Stimulated activated CD4-positive, alpha-beta T cell treated with anti-CD3 and anti-CD28 coated beads, TNF-alpha, amount 100 ng/mL, for 1 hour (primary cell): ENCODE measurements at places on chromosomes 1 and 21.

DNA sequence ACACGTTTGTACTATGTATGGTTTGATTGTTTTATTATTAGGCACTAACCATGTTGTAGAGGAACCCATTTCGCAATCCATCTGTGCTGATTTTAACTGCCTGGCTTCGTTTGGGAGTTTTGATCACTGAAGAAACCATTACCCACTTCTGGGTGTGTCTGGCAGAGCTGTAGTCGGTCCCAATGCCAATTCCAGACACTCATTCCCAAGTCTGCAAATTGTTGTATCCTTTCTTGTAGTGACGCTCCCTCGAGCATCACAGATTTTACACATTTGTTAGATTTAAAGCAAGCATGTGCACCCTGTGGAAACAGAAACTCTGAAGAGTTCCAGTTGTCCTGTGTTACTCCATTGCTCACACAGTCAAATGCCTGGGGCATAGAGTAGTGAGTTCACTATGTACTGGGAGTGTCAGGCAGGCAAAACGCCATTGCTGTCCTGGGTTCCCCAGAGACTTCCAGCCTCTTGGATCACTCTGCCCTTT lies 31.0 kb upstream of the EFCAB14 start:
- no peak for DNase-seq

DNA sequence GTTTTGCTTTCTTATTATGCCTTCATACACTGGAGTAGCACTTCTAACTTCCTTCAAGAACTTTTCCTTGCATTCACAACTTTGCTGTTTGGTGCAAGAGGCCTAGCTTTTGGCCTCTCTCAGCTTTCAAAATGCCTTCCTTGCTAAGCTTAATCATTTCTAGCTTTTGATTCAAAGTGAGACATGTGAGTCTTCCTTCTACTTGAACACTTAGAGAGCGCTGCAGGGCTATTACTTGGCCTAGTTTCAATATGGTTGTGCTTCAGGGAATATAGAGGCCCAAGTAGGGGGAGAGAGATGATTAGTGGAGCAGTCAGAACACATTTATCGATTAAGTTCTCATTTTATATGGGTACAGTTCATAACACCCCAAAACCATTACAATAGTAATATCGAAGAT lies 12.4 kb downstream of the ANGEL2 start:
- DNase-seq = no peak

DNA sequence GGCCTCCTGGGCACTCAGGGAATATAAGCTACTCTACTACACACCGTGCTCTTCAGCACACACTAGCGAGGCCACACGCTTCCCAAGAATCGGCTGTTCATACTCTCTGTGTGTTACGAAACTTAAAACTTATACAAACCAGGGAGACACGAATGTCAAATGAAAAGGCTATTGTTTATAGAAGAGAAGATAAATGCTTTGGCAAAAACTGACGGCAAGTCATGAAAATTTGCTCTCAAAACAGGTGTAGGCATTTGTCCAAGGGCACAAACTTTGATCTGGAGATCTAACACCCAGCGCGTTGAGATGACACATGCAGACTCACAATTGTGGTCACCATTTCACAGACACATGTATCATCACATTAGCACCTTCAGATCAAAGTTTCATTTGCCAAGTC lies 46.1 kb downstream of the USP48 start:
- DNase-seq = no peak

GRCh38 chr1:28062806-28063205 lies 25.6 kb downstream of the EYA3 start:
- no peak for DNase-seq

DNA sequence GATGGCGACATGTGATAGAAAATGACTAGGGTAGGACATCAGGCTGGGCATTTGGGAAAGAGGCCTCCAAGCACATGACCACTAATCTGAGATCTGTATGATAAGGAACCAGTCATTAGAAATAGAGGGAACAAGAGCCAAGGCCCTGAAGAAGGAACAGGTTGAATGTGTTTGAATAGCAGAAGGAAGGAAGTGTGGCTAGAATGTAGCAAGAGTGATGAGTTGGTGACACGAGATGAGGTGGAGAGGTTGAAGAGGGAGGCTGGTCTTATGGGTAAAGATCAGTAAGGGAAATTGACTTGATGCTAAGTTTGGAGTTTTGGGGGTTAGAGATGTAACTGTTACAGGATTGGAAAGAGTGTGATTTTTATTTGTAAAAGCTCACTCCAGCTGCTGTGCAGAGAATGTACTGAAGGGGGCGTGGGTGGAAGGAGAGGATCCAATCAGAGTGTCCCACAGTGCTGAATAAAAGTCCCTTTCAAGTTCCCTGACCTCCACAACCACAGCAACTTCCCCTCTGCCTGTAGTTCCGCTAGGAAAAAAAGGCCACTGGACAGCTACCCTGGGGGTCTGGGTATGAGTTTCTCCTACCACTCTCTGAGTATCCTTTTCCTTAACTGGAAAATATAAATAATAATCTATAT lies 295.0 kb downstream of the OMA1 start:
- no peak for DNase-seq

GRCh38 chr1:115114308-115114707 lies 25.0 kb upstream of the TSPAN2 start:
- no peak for DNase-seq

DNA sequence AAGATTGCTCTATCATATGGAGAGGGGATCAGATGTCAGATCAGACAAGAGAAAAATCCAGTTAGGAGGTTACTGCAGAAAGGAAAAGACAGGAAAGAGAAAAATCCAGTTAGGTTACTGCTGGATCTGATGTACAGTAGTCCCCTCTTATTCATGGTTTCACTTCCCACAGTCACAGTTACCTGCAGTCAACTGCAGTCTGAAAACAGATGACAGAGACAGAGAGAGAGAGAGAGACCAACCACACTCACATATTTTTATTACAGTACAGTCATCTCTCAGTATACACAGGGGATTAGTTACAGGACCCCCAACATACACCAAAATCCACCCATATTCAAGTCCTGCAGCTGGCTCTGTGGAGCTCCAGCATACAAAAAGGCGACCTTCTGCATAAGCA lies 29.3 kb downstream of the NUP133 start:
- no peak for DNase-seq

GRCh38 chr21:29235714-29236197 lies 63.0 kb upstream of the BACH1 start:
- no peak for DNase-seq

- DNase-seq = no peak
These were observed 73.0 kb downstream of the GBP6 start for GRCh38 chr1:89436856-89437255.

GRCh38 chr1:15584489-15585363 lies at the start of gene AGMAT:
TSS of gene AGMAT (minus strand) at chr1:15585051. CDS start at chr1:15584967, 84 bp downstream.
- peak; percentile 7 for DNase-seq

- DNase-seq = no peak
These were observed 1.0 kb downstream of the ZBTB17 start for GRCh38 chr1:15974855-15975254.

DNA sequence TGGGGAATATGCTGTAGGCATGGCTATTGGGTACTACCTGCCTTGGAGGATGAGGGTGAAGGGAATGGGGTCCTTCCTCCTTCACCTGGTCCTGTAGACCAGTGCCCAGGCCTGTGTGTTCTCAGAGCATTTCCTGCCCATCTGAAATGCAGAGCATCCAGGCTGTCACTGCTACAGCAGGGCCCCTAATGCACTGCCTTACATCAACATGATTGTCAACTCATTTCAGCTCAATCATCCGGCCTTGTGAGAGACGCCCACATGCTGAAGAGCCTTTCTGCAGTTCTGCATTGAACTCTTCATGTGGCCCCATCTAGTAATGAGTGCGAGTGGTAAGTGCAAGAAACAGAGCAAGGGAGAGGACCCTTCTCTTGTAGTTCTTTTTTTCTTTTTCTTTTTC lies 39.8 kb upstream of the SRP9 start:
- DNase-seq = no peak

DNA sequence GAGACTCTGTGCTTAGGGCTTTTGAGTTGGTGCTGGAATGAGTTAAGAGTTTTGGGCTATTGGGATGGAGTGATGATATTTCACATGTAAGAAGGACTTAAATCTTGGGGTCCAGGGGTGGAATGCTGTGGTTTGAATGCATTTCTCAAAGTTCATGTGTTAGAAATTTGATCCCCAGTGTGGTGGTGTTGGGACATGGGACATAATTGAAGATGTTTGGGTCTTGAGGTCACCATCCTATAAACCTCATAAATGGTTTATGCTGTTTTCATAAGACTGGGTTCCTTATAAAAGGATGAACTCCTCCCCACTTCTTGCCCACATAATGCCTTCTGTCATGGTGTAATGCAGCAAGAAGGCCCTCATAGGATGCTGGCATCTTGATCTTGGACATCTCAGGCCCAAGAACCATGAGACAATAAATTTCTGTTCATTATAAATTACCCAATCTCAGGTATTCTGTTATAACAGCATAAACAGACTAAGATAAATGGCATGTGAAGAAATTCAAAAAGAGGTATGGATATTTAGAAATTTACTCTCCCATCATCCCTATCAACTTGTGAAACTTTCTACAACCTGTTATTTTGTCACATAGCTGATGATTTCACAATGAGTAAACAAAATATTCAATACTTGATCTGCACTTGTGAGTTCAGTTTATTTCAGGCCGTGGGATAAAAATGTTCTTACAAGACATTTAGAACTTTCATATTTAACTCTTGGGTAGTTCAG lies 48.0 kb upstream of the NEK7 start:
- no peak for DNase-seq

GRCh38 chr1:151043163-151043562 lies 4.4 kb upstream of the C1orf56 start:
- no peak for DNase-seq

DNA sequence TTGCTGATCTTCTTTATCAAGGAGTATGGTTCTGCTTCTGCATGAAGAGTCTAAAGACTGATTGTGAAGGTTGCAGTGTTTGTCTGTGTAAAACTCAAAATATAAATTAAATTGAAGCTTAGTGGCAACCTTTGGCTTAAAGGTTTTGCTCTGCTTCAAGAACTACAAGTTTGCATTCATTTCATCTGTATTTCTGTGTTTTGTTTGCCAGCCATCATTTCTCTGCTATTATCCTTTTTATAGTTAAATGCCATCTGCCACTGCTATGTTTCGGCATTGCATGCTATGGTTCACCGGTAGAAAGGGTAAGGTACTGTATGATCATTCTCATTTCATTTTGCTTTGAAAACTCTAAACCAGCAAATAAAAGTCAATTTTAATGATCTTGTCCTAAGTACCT lies 52.9 kb downstream of the OSBPL9 start:
- DNase-seq = no peak

- no peak for DNase-seq
These were observed 647 bp downstream of the DESI2 start for GRCh38 chr1:244653439-244654107.

DNA sequence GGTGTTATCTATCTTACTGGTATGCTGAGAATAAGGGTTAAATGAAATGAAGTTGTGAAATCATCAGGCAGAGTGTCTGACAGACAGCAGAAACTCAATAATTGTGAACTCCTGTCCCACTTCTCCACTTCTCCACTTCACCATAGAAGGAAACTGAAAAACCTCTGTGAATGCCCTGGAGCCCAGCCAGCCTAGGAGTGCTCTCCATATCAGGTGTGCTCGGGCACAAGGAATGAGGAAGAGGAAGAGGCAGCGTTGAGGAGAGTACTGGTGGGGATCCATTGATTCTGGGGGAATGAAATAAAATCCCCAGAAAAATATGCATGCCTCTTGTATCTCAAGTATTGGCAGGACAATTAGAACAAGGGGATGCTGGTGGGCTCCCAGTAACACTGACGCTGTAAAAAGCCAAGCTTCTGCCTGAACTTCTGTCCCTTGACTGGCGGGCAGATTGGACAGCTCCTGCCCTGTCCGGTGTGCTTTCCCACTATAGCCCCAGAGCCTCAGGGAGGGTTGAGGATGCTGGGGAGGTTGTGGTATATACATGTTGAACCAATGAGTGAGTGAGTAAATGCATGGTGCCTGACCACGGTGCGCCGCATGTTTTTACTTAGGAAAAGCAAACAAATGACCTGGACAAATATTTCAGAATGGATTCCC lies 47.7 kb downstream of the NMNAT2 start:
- no peak for DNase-seq

- no peak for DNase-seq
These were observed 106.8 kb upstream of the PALMD start for GRCh38 chr1:99539131-99539530.

DNA sequence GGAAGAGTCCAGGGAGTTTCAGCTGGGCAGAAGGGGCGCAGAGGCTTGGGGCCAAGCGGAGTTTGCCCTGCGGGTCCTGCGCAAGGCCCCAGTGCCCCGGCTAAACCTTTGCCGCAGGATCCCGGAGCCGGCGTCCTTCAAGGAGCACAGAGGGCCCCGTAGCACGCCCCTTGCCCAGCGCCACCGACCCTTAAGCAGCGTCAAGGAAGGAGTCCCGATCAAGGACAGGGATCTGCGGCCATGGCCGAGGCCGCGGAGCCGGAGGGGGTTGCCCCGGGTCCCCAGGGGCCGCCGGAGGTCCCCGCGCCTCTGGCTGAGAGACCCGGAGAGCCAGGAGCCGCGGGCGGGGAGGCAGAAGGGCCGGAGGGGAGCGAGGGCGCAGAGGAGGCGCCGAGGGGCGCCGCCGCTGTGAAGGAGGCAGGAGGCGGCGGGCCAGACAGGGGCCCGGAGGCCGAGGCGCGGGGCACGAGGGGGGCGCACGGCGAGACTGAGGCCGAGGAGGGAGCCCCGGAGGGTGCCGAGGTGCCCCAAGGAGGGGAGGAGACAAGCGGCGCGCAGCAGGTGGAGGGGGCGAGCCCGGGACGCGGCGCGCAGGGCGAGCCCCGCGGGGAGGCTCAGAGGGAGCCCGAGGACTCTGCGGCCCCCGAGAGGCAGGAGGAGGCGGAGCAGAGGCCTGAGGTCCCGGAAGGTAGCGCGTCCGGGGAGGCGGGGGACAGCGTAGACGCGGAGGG lies 520 bp downstream of the CLIC6 start:
- DNase-seq = no peak

DNA sequence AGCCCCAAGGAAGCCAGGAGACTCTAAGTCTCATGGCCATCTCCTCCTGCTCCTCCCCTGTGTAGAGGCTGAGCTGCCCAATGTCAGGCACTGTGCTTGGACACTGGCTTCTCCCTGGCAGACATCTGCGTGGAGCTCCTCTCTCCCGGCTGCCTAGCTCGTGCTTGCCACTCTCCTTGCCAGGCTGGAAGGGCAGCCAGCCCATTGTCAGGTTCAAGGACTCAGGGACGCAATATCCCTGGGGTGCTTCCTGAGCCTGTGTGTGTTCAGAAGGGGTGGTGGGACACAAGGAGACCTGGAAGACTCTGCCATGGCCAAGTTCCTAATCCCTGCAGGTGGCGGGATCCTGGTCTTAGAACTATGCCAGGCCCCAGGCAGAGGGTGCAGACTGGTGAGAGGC lies 65.4 kb upstream of the PARP1 start:
- DNase-seq = no peak

DNA sequence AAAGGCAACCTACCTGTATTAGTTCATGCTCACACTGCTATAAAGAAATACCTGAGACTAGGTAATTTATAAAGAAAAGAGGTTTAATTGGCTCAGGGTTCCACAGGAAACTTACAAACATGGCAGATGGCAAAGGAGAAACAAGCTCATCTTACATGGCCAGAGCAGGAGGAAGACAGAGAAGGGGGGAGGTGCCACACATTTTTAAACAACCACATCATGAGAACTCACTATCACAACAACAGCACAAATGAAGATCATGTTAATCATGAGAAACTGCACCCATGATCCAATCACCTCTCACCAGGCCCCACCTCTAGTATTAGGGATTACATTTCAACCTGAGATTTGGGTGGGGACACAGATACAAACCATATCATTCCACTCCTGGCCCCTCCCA lies 90.6 kb upstream of the KCTD3 start:
- DNase-seq = no peak

GRCh38 chr21:25664491-25664931 lies 25.5 kb downstream of the JAM2 start:
- DNase-seq = no peak

GRCh38 chr1:2969011-2969844 lies 52.0 kb upstream of the ACTRT2 start:
- no peak for DNase-seq
